Thoracic aorta (tissue), 2 donors: ENCODE measurements at places on chromosomes 16 and 17.

- no peaks in the 10 kb centered on the region for H3K27me3 ChIP-seq
- no peak for DNase-seq
- no peak overlapping the region for H3K4me3 ChIP-seq
- H3K36me3 ChIP-seq = no peaks in the 10 kb centered on the region
Observed at GRCh38 chr17:68351395-68351794, 60.1 kb downstream of the ARSG start.

DNA sequence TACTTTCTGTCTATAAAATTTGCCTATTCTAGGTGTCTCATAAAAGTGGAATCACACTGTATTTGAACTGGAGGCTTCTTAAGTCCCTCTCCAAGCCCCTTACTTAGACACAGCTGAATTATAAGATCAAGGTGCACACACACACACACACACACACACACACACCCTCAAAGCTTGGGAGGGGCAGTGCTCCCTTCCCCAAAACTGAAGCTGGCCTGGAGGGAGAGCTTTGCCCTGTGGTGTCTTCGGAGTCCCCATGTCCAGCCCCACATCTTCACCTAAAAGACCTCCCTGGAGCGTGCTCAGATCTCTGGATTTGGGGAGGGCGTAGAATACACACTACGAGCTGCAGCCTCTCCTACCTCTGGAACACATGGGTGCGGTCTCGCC is 828 bp downstream of the EMP2 start:
- peak overlapping the region; percentile 100 for H3K4me3 ChIP-seq
- H3K4me1 ChIP-seq = peaks cover 43% of the 10 kb centered on the region
- no peak for DNase-seq
- H3K27ac ChIP-seq = peak overlapping the region; percentile 98
- H3K36me3 ChIP-seq = no peaks in the 10 kb centered on the region

DNA sequence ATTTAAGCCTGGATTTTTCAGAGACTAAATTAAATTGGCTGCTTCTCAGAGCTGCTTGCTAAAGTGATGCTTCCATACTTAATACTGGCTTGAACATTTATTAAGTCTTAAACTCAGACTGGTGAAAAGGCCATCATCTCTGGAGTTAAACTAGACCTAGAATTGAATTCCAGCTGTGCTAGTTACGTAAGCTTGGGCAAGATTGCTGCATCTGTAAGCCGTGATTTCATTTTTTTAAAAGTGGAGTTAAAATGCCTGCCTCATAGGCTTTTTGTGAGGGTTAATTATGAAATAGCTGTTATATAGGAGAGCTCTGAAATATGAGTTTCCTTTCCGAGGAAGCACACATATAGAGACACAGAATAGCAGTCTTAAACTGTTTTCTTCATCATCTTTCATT is 84.7 kb downstream of the VAT1L start:
- H3K4me3 ChIP-seq = no peak overlapping the region
- peaks cover 19% of the 10 kb centered on the region for H3K4me1 ChIP-seq
- no peak for DNase-seq
- no peaks in the 10 kb centered on the region for H3K27me3 ChIP-seq

DNA sequence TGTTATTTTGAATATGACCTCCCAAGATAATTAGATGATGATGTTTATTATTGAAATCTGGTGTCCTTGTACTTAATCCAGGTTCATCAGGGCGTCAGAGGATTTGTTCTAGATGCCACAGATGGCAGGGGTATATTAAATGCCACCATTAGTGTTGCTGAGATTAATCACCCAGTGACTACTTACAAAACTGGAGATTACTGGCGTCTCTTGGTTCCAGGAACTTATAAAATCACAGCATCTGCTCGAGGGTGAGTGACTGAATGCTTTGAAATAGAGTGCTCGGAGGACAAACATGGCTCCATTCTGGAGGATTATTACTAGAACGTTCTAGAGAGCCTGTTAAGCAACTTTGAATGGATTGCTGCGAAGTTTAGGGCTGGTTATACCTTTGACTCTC is 33.5 kb upstream of the GOSR1 start:
- H3K4me1 ChIP-seq = no peaks in the 10 kb centered on the region
- no peak for DNase-seq
- H3K36me3 ChIP-seq = no peaks in the 10 kb centered on the region
- H3K27ac ChIP-seq = no peak overlapping the region
- H3K27me3 ChIP-seq = no peaks in the 10 kb centered on the region
- no peak overlapping the region for H3K4me3 ChIP-seq

DNA sequence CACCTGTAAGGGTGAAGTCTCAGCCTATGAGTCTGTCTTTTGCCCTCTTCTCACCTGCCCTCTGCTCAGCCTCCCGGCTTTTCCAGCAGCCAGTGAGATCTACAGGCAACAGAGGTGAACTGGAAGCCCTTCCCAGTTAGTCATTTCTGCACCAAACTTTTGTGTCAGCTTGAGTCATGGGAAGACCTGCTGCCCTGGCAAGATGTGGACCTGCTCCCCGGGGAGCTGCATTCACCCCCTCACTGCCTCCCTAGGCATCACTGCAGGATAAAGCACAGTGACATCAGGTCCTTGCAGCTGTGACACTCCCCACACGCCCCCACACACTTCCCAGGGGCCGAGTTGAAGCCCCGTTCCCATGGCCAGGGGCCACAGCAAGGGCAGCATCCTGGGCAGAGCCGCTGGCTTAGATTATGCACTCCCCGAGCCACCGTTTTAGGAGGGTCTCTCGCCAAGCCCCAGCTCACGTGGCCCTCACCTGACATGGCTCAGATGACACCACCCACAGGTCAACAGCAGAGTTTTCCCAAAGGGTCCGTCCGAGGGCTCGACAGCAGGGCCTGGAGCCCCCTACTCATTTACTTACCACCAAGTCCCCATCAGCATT is 6.5 kb upstream of the ABR start:
- DNase-seq = no peak
- no peaks in the 10 kb centered on the region for H3K36me3 ChIP-seq
- no peaks in the 10 kb centered on the region for H3K27me3 ChIP-seq
- peaks cover 40% of the 10 kb centered on the region for H3K4me1 ChIP-seq
- H3K4me3 ChIP-seq = peak overlapping the region; percentile 51

DNA sequence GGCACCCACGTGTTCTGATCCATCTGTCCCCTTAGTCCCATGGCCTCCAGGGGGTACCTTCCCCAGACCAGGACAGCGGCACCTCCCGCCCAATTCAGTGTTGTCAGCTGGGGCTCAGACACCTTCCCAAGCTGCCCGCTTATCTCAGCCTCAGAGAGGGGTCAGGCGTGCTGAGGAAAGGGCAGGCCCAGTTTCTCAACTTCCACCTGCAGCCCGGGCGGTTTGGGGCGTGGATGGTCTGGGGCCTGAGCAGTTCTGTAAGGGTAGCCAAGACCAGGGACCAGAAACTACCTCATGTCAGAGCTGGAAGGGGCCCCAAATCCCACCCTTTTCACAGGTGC is 5.1 kb downstream of the PLCD3 start:
- H3K36me3 ChIP-seq = no peaks in the 10 kb centered on the region
- DNase-seq = no peak
- peaks cover 45% of the 10 kb centered on the region for H3K4me1 ChIP-seq
- H3K27me3 ChIP-seq = no peaks in the 10 kb centered on the region

- no peaks in the 10 kb centered on the region for H3K36me3 ChIP-seq
- H3K4me3 ChIP-seq = no peak overlapping the region
- H3K27ac ChIP-seq = no peak overlapping the region
- H3K4me1 ChIP-seq = no peaks in the 10 kb centered on the region
- H3K27me3 ChIP-seq = no peaks in the 10 kb centered on the region
Observed at GRCh38 chr17:6028294-6028693, 41.9 kb upstream of the WSCD1 start.

GRCh38 chr17:66526827-66527226 is 224.4 kb downstream of the PRKCA start:
- no peak overlapping the region for H3K4me3 ChIP-seq
- H3K27me3 ChIP-seq = no peaks in the 10 kb centered on the region
- no peaks in the 10 kb centered on the region for H3K36me3 ChIP-seq

- H3K4me1 ChIP-seq = no peaks in the 10 kb centered on the region
- DNase-seq = no peak
- H3K4me3 ChIP-seq = no peak overlapping the region
- H3K27ac ChIP-seq = no peak overlapping the region
- H3K36me3 ChIP-seq = no peaks in the 10 kb centered on the region
Observed at GRCh38 chr17:683040-683439, 31.6 kb downstream of the VPS53 start.

DNA sequence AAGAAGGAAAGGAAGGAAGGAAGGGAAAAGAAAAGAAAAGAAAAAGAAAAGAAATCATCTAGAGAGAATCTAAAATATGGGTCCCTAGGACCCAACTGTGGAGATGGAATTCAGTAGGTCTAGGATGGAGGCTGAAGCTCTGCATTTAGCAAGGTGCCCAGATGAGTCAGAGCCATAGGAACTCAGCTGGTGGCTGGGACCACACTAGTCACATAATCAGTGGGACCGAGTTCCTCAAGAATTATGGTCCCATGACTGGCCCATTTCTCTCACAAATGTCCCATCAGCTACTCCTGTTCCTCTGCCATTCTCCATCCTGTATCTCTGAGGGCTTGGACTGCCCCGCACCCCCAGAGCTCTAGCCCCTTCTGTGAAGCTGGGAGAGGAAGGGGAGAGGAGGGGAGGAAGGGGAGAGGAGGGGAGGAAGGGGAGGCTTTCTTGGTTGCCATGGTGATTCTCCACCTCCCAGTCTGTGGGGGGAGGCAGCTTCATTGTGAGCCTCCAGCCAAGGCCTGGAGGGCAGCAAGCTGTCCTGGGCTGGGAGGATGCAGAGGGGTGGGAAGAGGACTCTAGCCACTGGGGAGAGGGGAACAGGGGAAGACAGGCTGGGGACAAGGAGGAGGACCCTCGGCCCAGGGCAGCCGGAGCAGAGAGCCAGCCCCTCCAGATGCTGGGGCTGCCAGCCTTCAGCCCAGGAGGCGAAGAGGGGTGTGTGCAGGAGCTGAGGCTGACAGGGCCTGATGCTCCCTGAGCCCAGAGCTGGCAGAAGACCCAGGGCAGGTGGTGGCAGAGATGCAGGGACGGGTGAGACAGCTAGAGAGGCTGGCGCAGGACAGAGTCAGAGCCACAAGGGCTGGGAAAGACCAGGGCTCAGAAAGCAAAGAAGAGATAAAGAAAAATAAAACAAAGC is 37.8 kb upstream of the LHX1 start:
- H3K4me1 ChIP-seq = no peaks in the 10 kb centered on the region
- no peak overlapping the region for H3K4me3 ChIP-seq
- DNase-seq = no peak
- H3K27ac ChIP-seq = no peak overlapping the region

- H3K36me3 ChIP-seq = no peaks in the 10 kb centered on the region
- no peak overlapping the region for H3K27ac ChIP-seq
- H3K4me3 ChIP-seq = no peak overlapping the region
Observed at GRCh38 chr16:75207831-75208230, 870 bp upstream of the CTRB2 start.

DNA sequence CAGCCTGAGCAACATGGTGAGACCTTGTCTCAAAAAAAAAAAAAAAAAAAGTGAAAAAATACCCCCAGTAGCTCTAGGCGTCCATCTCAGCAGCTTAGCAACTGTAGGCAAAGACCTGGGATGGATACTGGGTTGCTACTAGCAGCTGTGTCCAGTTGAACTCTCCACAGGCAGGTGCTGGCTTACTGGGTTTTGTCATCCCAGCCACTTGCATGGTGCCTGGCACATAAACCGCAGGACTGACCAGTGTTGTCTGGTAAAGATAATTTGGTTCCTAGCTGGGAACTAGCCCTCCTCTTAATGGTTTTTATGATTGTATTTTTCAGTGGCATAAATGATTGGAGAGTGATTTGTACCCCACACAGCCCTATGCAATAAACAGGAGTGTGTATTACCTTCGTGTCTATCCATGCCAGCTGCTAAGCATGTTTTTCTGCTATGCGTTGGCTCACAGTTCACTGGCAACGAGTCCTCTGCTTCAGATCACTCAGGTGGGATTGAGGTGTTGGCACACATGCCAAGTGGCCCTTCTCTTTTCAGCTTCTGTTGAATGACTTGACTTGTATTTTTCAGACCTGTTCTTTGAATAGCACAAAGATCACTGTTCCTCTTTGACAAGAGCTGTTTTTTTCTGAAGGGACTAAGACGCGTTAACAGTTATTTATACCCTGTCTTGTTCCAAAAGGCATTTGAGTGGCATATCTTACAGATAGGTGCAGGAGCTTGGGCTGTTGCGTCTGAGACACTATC is 352.9 kb downstream of the SNX29 start:
- no peaks in the 10 kb centered on the region for H3K27me3 ChIP-seq
- no peak overlapping the region for H3K27ac ChIP-seq
- no peak for DNase-seq

GRCh38 chr16:10776280-10776679 is 32.6 kb downstream of the NUBP1 start:
- H3K27me3 ChIP-seq = no peaks in the 10 kb centered on the region
- H3K36me3 ChIP-seq = no peaks in the 10 kb centered on the region
- no peak for DNase-seq
- H3K4me3 ChIP-seq = no peak overlapping the region
- H3K27ac ChIP-seq = no peak overlapping the region

- H3K27ac ChIP-seq = no peak overlapping the region
- DNase-seq = no peak
- no peak overlapping the region for H3K4me3 ChIP-seq
Observed at GRCh38 chr16:53495325-53495724, 7.7 kb downstream of the AKTIP start.

DNA sequence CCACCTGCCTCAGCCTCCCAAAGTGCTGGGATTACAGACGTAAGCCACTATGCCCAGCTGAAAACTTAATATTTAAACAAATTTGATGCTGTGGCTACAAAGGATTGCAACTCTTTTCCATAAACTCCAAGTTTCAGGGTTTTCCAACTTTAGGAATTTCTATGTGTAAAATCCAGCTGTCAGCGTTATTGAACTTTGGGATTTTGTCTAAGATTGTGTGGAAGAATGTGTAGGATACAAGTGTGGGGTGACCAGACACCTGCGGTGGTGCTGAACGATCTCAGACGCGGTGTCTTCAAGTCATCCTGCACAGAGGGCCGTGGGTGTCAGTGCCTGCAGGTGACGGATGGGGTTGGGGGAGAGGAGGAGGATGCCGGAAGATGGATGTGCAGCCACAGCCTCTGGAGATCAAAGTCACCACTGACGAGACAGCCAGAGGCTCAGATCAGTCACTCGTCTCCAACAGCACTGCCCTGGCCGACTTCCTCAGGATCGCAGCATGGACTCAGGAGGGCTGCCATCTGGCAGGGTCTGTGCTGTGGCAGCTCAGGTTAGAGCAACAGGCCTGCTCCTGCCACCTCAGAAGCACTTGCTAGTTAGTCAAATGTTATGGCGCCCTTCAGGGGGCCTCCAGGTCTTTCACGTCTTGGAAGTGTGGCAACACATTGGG is 13.0 kb downstream of the ACSF3 start:
- DNase-seq = no peak
- H3K4me1 ChIP-seq = no peaks in the 10 kb centered on the region
- no peak overlapping the region for H3K4me3 ChIP-seq

DNA sequence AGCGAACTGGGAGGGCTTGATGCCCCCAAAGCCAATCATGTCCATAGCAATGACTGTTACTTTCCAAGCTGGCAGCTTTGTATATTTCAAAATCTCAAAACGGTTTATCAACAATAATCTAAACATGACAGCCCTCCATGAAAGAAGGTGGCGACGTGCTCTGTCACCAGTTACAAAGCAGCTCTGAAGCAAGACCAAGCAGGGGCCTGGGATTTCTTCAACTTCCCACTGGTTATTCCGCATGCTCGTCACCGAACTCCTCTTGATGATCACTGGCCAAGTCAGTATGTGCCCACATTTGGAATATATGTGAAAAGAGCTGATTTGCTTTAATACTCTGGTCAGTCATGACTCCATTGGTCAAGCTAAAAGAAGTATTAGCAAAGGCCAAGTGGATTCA is 175.6 kb downstream of the VPS53 start:
- H3K27ac ChIP-seq = no peak overlapping the region
- peaks cover 17% of the 10 kb centered on the region for H3K36me3 ChIP-seq
- H3K4me3 ChIP-seq = no peak overlapping the region
- H3K27me3 ChIP-seq = no peaks in the 10 kb centered on the region
- DNase-seq = no peak
- H3K4me1 ChIP-seq = no peaks in the 10 kb centered on the region
